Posterior cingulate gyrus (tissue), 11 donors: ENCODE measurements at places on chromosomes 11 and 22.

DNA sequence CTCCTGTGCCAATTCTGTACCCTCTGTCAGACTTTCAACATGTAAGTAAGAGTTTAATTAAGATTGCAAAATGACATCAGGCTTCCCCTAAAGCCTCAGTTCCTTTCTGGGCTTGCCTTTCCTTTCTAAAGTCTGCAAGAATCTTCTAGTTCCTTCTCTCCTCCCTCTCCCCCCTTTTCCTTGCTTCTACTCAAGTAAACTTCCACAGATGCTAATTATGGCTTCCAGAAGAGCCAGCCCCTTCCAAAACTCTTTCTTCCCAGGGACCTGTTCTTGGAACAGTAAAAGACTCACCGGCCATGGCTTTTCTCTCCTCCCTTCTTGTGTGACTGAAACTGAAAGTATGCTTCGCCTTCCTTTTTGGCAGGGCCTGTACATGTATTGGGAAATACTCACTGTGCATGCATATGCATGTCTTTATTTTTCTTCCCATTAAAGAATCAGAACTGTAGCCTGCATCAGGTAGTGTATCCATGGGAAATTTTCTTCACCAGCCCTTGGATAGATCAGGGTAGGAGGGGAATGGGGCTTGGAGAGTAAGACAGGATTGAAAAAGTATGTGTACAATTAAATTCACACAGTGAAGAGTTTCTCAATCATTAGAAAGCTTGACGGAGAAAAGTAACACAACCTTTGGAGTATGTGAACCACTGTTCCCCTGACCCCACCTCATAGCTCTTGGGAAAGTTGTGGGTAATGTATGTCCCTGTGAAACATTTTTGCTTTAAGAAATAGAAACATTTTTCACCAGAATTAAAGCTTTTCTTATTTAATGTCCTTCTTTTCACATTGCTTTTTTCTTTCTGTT, at the start of gene CASP1:
CASP1 (minus strand) TSS at position 332 of the 808 bp plus-strand sequence; CDS start at position 301, 31 bp downstream.
- DNase-seq: no peak

DNA sequence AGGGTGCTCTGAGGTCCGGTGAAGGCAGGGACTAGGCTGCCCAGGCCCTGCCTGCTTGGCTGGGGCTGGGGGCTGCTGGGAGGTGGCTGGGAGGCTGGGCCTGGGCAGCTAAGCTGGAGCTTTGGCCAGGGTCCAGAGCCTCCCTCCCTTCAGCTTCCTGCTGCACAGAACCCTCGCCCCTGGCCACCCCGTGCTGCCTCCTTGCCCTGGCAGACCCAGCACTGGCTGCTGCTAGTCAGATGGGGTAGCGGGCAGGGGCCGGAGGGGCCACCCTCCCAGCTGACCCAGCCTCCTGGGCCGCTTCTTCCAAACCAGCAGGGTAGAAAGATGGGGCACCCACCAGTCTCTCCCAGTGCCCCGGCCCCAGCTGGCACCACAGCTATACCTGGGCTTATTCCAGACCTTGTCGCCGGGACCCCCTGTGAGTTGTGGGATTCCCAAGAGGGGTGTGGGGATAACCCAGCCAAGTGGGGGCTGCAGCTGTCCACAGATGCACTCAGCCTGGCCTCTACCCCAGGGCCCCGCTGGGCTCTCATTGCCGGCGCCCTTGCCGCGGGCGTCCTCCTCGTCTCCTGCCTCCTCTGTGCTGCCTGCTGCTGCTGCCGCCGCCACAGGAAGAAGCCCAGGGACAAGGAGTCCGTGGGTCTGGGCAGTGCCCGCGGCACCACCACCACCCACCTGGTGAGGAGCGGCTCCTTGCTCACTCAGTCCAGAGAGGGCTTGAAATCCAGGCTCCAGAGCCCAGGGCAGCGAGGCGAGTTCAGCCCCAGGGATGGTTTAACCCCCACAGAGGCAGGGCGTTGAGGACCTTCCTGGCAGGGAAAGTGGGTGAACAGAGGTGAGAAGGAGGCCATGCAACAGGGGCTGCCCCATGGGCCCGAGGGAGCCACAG, at the start of gene SYT8:
SYT8 (plus strand) TSS at position 212 of the 892 bp plus-strand sequence; CDS start at position 328, 116 bp downstream.
- no peak for DNase-seq

DNA sequence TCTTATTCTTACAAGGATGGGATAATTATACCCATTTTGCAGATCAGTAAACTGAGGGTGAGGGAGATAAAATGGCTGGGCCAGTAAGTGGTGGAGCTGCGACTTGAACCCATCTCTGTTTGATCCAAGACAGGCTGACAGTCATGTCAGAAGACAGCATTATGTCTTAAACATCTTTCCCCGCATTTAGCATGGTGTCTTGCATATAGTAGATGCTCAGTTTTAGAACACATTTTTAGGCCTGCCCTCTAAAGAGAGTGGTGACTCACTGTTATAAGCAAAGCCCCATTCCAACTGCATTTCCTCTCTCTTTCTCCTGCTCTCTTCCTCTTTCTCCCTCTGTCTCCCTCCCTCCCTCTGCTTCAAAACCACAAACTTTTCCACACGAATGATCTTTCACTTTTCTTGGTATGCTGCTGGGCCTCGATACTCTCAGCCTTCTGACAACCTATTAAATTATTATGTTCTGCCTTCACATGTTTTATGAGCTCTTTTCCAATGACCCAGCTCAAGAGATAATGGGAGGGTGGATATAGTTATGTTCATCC, 25.2 kb downstream of the CWC15 start:
- no peak for DNase-seq

- no peak for DNase-seq
Measured at GRCh38 chr11:65806979-65807378, 20.1 kb downstream of the OVOL1 start.

DNA sequence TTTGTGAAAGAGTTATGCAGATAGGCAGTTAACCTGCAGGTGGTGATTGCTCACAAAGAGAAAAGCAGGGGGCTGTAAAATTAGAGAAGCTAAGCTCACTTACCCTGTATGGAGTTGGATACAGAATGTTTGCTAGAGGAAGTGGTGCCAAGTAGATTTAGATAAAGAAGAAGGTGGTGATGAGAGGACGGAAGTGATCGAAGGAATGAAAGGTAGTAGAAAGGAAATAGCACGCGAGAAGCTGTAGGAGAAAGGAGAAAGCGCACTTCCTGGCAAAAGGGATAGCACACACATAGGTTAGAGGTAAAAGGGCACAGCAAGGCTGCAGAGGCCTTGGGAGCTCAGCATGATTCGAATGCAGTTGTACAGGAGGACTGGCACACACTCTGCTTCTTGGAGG, 87.3 kb upstream of the CTSC start:
- DNase-seq: no peak

DNA sequence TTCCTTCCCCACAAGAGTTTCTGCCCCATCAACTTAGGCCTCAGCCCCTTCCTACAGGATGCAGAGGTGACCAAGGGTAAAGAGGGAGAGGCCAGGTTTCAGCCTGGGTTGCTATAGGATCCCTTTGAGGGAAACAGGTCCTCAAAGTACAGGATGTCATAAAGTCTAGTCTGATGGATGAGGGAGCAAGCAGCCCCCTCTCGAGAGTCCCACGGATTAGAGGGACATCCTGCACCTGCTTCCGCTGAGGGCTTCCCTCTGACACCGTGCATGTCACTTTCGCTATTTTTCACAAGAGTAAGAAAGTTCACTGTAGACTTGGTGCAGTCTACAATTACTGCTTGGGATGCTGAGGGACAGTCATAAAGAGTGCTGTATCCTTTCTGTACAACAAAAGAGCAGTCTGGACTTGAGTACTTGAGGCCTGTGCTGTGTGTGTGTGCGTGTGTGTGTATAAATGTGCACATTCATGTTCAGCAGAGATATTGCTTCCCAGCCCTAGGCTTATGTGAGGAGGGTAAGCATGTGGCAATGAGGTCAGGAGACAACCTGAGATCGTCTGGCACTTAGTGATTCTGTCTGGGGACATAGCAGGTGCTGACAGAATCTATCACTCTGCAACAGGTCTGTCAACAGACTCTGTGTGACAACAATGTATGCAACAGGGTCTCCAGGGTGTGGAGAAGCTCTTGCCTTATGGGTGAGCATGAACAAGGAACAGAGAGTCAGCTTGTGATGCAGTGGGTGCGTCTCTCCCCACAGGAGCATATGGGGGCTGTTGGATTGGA, 18.0 kb upstream of the CHST1 start:
- no peak for DNase-seq

GRCh38 chr22:30073743-30074142, 6.5 kb upstream of the HORMAD2 start:
- no peak for DNase-seq

GRCh38 chr11:504994-505344, 2.1 kb downstream of the RNH1 start:
- DNase-seq: peak; percentile 67

DNA sequence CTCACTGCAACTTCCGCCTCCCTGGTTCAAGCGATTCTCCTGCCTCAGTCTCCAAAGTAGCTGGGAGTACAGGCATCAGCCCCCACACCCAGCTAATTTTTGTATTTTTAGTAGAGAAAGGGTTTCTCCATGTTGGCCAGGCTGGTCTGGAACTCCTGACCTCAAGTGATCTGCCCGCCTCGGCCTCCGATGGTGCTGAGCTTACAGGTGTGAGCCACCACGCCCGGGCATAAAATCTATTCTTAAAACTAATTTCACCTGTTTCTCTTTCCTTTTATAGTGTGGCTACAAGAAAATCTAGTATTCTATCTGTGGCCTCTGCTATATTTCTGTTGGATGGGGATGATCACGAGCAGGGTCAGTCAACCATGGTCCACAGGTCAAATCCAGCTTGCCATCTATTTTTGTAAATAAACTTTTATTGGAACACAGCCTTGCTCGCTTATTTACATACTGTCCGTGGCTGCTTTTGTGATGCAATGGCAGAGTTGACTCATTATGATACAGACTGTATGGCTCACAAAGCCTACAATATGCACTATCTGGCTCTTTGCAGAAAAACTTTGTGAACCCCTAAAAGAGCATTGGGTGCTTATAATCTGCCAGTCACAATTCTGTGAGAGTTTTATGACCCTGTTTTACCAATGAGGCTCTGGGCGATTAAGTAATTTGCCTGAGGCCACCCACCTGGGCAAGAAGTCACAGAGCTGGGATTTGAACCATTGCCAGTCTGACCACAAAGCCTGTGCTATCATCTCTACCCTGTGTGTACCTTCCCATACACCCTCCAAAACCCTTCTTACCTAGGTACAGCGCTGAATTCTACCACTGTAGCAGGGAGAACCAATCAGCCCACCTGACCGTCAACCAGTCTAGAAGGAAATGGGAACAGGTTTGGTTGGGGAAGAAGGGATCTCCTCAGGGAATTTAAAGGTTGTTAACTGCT, 28.3 kb downstream of the SLC1A2 start:
- DNase-seq: no peak

DNA sequence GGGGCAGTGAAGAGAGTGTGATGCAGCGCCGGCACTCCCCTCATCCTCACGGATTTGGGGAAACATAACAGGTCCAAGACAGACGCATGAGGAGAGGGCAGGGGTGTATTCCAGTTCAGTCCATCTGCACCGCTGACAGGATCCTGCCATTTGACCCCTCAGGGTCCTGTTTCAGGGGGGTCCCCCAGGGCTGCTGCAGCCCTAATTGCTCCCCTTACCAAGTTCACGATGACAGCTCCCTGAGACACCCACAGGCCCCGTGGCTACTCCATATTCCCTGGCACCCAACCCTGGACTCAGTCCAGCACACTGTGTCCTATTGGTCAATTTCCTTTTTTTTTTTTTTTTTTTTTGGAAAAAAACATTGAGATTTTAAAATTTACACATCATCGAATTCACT, 41.5 kb downstream of the SHANK2 start:
- DNase-seq: no peak

- DNase-seq: no peak
Measured at GRCh38 chr11:42951266-42951665, 360.5 kb upstream of the API5 start.

GRCh38 chr22:48760481-48761390, 1066.9 kb downstream of the BRD1 start:
- DNase-seq: no peak

GRCh38 chr11:118885831-118886565, 2.3 kb downstream of the CXCR5 start:
- no peak for DNase-seq

- DNase-seq: no peak
Measured at GRCh38 chr22:19271856-19272535, 19.5 kb downstream of the CLTCL1 start.

DNA sequence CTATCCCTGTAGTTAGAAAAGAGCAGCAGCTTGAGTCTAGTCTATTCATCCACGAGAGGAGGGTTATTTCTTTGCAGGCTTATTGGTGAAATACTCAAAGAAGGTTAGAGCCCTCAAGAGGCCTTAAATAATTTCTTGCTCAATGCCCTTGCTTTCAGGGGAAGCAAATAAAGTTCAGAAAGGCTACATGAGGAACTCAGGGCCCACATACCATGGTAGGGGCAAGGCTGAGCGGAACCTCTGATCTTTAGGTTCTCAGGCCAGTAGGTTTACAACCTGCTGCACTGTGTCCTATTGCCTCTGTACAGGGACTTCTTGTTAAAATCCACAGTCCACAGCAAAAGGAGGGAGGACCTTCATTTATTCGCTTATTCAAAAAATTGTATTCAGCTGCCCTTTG, 101.7 kb downstream of the ADAMTS15 start:
- no peak for DNase-seq

GRCh38 chr11:133896642-133897330, 51.5 kb upstream of the SPATA19 start:
- no peak for DNase-seq

- DNase-seq: no peak
Measured at GRCh38 chr11:130160498-130161155, 1.0 kb downstream of the ST14 start.

DNA sequence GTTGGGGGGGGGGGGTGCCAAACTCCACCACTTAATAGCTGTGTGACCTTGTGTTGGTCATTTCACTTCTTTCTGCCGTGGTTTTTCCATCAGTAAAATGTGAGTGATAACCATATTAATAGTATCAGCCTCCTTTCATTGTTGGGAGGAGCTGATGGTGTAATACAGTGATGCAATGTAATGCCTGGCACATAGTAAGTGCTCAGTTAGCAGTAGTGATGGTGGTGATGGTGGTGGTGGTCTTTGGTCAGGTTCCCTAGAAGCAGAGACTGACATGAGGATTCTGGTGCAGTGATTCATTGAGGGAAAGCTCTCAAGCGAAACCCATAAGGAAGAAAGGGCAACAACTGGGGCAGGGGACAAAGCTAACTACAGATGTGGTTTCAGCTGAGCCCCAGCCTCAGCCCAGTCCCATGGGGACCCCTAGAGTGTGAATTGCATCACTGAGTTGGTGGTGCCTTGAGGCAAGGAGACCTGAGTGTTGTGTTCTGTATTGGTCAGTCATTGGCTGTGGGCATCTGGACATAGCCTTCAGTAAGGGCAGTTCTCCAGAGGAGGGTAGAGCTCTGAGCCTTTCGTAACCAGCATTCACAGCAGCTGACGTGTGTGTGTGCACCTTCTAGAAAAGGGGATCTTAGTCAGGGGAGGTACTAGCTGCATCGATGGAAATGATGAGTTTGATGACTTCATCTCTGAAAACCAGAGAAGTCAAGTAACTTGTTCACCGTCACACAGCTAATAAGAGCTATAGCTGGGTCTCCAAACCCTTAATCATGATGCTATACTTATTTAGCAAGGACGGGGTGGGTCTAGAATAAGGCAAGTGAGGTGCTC, 93.6 kb upstream of the CRYBB3 start:
- no peak for DNase-seq
